ENCODE measurements at places on chromosomes 6 and 20. TPM values are rescaled to one million over a fixed set of nuclear protein-coding genes. Genes with fewer than 3 reads are reported as not detected.

Gene C20orf202
- not detected for total RNA-seq

Gene RAET1E
- not detected for total RNA-seq

- no peaks in the 10 kb centered on the region for H3K36me3 ChIP-seq
- DNase-seq, result no peak
- no peak overlapping the region for H3K27ac ChIP-seq
Observed at GRCh38 chr6:71222671-71223070, 65.9 kb upstream of the OGFRL1 start.

GRCh38 chr6:142918339-142919042 is 26.5 kb downstream of the HIVEP2 start:
- H3K4me1 ChIP-seq, result peaks cover 56% of the 10 kb centered on the region
- H3K36me3 ChIP-seq, result peaks cover 47% of the 10 kb centered on the region
- no peaks in the 10 kb centered on the region for H3K27me3 ChIP-seq
- peak overlapping the region; percentile 45 for H3K27ac ChIP-seq

GRCh38 chr6:63923139-63923739 is 287.6 kb downstream of the PHF3 start:
- no peak for DNase-seq
- no peaks in the 10 kb centered on the region for H3K27me3 ChIP-seq
- H3K4me3 ChIP-seq, result no peak overlapping the region
- H3K36me3 ChIP-seq, result no peaks in the 10 kb centered on the region
- H3K27ac ChIP-seq, result no peak overlapping the region
- no peaks in the 10 kb centered on the region for H3K4me1 ChIP-seq
